ENCODE measurements at places on chromosomes 12 and 14.
A peak's percentile ranks its signal among the peaks of the same experiment; 100 is the strongest.

DNA sequence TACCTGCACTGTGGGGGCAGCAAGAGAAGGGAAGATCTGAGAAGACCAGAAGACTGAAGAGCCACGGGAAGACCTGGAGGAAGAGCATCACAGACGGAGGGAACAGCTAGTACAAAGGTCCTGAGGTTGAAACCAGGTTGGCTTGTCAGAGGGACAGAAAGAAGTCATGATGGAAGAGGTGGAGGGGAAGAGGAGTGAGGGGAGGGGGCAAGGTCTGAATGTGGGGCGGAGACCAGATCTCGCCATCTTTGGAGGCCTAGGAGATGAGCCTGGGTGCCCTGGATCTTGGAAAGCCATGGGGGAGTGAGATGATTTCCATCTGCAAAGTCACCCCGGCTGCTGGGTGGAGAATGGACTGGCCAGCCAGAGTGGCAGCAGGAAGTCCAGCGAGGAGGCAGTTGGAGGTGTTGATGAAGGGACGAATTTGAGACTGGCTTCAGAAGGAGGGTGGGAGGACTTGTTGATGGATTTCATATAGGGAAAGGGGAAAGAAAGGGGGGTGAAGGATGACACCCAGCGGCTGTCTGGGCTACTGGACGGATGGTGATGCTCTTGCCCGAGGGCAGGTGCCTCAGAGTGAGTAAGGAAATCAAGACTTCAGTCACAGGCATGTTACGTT, 14.6 kb upstream of the UBC start:
- no peak for DNase-seq

DNA sequence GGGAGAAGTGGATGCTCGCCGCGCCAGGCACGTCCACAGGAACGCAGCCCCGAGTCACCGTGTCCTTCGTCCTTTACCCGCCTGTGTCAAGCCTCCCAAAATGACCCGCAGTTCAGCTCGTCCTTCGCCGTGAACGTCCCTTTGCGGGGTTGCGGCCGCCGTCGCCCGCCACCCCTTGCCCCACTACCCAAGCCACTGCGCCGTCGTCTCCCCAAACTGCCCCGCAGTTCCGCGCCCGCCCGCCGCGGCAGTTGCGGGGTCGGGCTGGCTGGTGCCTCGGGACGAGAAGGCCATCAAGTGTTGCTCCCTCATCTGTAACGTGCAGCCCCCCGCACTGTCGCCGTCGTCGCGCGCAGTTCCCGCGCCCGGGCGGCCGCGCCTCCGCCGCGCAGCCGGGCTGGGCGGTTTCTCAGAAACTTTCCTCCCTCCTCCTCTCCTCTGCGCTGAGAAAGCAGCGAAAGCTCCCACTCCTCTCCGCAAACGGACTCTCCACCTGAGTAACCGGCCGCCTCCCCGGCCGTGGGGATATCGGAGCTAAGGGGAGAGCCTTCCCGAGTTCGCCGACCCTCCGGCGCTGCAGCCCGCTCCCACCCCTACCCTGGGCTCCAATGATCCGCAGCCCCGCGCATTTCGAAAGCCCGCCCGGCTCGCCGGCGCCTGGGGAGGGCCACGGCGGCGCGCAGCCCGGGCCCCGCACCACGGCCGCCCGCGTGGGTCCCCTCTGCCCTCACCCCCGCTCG, 6.7 kb downstream of the CDKN1B start:
- DNase-seq, result peak; percentile 15

GRCh38 chr14:100988411-100988900, 84.9 kb upstream of the RTL1 start:
- DNase-seq, result no peak

- peak; percentile 42 for DNase-seq
These were observed 85.6 kb upstream of the DIO3 start for GRCh38 chr14:101475456-101476257.

- peak; percentile 54 for DNase-seq
These were observed 3.3 kb downstream of the FBXL14 start for GRCh38 chr12:1591034-1591433.

DNA sequence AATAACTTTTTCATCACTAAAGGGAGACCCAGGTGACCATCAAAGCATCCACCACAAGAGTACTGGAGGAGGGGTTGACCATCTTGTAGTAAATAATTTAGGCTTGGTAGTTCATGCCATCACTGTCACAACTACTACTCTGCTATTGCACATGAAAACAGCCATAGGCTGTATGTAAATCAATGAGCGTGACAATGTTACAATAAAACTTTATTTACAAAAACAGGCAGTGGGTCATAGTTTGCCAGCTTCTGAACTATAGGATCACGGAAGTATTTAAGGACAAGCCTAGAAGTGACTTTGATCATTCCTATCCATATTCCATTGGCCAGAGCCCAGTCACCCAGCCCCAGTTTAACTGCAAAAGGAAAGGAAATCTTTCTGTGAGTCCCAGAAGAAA, 153.4 kb downstream of the NUAK1 start:
- DNase-seq, result no peak

GRCh38 chr12:38056701-38057689, 259.6 kb upstream of the ALG10B start:
- no peak for DNase-seq

DNA sequence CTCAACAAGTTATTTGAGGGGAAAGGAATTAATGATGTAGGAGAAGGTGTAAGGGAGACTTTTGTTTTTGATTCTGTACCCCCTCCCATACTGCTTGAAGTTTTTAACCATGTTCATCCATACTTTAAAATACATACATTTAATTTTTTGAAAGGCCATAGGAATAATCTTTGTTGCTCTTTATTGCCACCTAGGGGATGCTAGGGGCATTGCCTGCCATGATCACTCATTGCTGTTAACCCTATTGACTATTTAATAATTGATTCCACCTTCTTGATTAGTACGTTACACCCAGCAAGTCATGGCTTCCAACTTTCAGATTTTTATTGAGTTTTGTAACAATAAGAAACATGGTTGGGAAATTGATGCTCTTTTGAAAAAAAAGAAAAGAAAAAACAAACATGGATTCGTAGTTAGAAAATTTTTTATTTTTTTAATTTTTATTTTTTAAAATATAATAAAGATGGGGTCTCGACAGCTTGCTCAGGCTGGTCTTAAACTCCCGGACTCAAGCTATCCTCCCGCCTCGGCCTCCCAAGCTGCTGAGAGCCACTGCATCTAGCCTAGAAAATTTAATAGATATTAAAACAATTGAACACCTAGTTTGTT, 8.5 kb upstream of the PRKAB1 start:
- DNase-seq, result peak; percentile 5

GRCh38 chr12:95269892-95270291, 52.3 kb downstream of the VEZT start:
- no peak for DNase-seq

DNA sequence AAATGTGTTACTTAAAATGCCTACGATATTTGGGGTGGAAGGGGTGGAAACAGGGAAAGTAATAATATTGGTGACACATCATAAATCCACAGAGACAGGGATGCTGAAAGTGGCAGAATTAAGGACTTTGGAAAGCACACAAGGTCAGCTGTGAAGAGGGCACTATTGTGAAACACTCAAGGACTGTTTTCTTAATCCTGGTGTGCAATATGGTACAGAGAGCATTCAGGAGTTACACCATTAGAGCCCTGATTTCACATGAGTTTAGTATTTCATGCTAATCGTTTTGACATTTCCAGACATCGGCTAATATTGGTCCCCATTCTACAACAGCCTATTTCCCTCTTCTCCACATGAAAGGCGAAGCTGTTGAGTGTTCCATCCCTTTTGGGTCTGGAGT, 219.2 kb downstream of the MSRB3 start:
- peak; percentile 31 for DNase-seq

- DNase-seq, result no peak
These were observed 218.8 kb downstream of the DAD1 start for GRCh38 chr14:22370084-22370847.

GRCh38 chr14:44505588-44505987, 1.5 kb downstream of the FSCB start:
- DNase-seq, result no peak

DNA sequence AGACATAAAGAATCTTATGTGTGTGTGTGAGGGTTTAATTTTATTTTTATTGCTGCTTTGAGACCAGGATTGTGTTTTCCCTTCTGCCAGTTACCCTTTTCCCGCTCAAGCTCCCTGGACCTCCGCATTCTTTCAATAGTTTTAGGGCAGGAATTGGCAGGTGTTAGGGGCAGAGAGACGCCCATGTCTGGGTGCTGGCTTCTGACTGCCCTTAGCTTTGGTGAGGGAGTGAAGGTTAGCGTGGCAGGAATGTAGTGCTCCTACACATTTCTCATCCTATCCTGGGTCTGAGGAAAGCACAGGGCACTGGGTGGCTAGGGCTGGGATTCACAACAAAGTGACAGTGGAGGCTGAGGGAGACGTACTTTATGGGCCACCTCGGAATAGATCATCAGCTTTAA, 428.1 kb downstream of the ZFP36L1 start:
- no peak for DNase-seq

DNA sequence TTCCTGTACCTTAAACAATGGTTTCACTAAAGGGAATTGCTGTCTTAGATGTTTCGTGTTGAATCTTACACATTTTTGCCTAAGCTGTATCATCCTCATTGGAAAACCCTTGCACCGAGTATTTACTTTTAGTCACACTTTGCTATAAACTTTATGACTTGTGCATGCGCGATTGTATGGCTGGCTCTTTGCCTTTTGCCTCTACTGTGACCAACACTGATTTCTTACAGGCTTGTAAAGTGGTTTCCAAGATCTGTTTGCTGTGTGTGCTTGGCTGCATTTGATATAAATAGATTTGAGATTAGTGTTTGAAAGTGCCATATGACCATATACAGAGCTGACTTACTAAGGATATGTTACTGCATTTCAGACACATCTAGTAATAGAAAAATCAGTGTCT, 40.5 kb downstream of the RASSF3 start:
- DNase-seq, result peak; percentile 26

- DNase-seq, result peak; percentile 85
These were observed 112.1 kb upstream of the FRMD6 start for GRCh38 chr14:51539571-51540037.

GRCh38 chr12:114982760-114983159, 298.8 kb upstream of the TBX3 start:
- peak; percentile 23 for DNase-seq

DNA sequence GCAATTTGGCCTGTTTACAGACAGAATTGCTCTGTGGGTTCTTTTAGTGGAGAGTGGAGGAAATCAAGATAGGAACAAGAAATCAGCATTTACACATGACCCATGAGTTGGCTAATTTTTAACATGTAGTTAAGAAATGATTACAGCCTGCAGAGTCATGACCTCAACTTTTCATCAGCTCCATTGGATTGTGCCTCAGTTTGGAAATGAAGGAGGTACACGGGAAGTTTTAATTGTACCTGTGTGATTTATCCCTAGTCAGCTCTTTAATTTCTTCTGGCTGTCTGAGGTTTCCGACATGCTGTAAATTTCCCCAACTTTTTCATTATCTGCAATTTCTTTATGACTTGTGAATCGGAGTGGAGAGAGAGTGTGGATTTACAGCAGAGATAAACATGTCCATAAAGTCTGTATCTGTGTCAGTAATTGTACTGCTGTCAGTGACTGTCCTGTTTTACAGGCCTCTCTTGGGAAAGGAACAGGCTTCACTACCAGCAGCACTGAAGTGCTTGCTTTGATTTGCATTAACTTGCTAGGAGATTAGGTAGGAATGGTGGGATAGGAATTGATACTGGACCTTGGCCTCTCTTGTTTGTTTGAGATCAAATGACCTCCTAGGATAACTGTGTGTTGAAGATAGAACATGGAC, 49.2 kb downstream of the LIN52 start:
- DNase-seq, result no peak

- no peak for DNase-seq
These were observed 16.8 kb upstream of the TESPA1 start for GRCh38 chr12:55001198-55001868.

DNA sequence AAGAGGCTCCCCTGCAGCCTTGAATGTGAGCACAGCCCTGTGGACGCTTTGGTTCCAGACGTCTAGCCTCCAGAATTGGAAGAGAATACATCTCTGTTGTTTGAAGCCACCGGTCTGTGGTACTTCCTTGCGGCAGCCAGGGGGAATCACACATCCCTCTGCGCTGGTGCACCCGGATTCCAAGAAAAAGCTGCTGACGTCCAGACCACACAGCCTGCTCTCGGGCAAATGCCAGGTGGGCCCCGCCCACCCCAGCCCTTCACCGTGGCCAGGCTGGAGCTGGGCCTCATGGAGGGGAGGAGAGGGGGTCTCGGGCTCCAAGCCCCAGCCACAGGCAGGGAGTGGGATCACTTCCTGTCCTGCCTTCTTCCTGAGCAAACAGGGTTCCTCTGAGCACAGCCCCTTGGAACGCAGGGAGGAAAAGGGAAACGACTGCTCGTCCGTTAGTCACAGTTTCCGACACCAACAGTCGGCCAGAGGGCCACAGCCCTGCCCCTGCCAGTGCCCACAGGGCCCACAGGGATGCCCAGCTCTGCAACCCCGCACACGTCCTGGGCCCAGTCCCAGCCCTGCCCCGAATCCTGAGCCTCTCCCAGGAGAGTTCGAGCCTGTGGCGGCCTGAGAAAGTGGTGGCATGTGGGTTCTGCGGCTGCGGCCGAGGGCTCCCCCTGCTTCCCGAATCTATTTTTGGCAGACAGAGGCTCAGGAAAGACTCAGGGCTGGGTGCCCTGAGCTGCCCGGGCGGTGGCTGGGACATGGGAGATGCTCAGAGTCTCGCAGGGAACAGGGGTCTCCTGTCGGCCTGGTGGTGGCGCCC, 85.3 kb downstream of the RFLNA start:
- peak; percentile 83 for DNase-seq

GRCh38 chr12:79662046-79662811, 28.5 kb downstream of the PAWR start:
- DNase-seq, result peak; percentile 15

DNA sequence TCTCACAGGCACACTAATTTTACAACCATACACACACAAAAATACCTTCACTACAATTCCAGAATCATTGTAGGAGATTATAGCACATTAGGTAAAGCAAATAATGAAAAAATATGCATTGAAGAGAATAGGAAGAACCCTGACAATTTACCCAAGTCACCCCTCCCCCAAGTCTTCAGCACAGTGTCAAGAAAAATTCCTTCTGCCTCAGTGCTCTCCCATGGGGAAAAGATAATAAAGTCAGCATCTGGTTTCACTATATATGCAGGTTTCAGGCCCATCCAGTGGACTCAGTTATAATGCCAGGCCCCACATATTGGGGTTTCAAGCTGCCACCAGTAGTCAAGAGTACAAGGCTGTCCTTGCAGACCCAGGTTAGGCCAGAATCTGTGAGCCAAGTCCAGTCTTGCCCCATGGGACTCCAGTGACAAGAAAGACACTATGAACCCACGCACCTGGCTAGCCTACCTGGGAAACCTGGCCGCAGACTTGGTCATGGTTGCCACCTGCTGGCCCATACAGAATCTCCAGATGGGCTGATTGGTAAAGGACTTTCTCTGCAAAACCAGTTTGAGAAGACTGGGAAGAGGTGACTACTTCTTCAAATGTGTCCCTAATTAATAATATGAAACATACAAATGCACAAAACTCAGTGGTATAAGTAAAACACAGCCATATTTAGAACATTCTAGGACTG, 398.6 kb upstream of the FLRT2 start:
- no peak for DNase-seq

DNA sequence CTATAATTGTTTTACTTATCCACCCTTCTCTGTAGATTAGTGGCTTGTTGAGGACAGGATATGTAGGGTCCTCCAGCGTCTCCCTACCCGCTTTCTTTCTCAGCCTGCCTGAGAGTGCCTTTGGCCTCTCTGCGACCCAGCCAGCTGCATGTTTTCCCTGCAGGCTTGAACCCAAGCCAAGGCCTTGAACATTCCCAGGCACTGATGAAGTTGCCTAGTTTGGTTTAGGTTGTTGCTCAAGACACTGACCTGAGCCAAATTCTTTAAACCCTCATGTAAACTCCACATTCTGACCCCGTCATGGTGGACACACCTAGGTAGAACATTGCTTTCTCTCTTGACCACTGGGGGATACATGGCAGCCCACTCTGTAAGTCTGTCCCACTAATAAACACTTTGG, 33.4 kb upstream of the TXNRD1 start:
- peak; percentile 89 for DNase-seq
